ENCODE measurements at places on chromosomes 2 and 18.

DNA sequence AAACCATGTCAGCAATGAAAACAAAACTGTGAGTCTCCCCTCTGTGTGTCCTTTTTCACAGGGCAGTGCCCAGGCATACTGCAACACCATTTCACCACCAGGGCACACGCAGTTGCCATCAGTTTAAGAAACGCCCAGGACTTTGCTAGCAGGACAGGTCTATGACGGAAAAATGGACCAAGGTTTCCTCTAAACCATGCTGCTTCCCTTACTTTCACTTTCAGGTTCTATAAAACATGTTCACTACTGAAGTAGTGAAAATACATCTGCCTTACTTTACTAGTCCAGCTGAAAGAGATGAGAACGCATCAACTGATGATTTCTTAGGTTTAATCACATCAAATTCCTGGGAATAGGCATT, 110.5 kb downstream of the TCF4 start:
- no peak for DNase-seq

DNA sequence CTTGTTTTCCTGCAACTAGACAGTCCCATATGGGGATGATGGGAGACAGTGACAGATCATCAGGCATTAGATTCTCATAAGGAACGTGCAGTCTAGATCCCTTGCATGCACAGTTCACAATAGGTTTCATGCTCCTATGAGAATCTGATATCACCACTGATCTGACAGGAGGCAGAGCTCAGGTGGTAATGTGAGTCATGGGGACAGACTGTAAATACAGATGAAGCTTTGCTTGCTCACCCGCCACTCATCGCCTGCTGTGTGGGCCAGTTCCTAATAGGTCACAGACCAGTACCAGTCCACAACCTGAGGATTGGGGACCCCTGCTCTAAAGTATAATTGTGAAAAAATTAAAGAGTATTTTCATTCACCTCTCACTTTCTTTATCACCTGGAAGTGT, 23.6 kb upstream of the RAB1A start:
- no peak for DNase-seq

DNA sequence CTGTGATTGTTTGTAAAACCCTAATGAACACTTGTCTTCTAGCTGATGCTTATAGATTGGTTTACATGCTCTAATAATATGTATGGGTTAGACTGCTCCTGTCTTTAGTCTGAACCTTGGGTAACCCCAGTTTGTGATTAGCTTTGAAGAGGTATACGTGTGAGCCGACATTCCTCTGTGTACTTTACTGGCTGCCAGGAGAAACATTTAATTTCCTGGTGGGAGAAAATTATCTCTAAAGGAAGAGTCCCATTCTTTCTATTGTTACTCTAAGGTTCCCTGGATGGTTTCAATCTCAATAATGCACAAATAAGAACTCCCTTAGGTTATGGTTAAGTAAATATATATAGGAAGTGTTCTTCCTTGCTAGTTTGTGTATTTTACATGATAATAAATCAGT, 143.6 kb upstream of the ZSWIM2 start:
- DNase-seq, result no peak

DNA sequence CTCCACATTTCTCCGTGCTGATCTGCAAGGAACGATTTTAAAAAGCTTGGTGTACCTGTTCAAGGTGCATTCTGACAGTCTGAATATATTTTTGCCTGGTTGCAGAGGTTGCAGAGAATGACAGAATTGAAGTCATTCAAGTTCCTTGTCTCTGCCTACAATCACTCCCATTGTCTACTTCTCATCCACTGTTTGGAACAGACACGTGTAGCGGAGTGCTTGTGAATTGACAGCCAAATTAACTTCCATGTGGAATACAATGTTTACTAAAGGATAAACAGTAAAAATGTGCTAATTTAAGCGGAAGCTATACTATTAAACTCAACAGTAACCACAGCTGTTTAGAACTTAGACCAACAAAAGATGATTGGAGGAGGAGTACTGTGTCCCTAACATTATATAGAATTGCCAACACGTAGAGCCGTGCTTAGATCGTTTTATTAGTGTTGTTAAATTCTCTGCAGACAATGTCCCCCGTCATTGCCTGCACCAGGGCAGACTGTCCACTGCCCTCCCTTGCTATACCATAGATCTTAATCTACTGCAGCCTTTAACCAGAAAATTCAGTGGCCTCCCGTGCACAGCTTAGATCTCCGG, 87.3 kb upstream of the ZCCHC2 start:
- no peak for DNase-seq

DNA sequence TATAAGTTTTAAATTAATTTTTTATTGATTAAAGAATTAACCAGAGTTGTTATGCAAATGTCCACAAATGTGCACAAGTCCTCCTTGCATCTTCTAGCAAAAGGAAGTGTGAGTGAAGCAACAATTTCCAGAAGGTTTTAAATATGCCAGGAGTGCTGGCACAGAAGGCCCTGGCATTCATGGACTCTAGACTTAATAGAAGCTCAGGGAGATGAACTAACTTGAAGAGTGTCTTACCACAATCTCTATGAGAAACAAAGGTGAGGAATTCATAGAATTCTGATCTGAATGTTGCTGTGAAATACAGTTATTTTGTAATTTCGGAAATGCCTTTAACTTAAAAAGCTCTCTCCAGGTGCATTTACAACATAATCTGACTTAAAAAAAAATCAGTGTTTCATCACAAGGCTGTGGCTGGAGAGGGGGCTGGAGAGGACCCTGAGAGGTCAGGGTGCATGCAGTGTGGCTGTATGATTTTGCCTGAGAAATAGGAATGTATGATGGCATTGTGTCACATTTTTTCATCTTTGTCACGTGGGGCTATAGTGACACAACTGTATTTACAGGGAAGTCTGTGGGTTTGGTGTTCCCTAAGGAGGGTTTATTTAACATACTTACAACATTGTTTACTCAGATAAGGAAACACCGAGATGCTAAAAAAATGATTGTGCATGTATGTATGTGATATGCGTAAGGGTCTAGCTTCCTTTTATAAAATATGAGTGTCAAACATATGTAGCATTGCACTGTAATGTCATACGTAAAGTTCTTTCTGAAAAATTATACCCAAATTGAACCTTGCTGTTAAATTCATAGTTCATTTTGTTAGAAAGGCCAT, 66.2 kb downstream of the MAP4K4 start:
- no peak for DNase-seq

DNA sequence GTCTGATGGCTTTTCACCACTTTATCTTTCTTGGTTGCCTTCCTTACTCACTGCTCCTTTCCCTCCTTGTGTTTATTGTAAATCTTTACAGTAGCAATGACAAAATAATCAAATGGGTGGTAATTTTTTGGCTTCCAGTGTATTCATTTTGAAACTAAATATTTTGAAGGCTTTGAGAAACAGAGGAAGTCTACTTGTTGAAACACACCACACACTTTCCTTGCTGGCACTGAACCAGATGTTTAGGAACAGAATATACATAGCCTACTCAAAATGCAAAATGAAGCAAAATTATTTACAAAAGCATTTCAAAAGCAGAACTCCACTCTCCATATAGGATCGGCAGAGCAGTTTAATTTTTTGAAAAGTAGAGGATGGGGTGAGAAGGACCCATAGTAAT, 189.8 kb downstream of the LTBP1 start:
- DNase-seq, result no peak

DNA sequence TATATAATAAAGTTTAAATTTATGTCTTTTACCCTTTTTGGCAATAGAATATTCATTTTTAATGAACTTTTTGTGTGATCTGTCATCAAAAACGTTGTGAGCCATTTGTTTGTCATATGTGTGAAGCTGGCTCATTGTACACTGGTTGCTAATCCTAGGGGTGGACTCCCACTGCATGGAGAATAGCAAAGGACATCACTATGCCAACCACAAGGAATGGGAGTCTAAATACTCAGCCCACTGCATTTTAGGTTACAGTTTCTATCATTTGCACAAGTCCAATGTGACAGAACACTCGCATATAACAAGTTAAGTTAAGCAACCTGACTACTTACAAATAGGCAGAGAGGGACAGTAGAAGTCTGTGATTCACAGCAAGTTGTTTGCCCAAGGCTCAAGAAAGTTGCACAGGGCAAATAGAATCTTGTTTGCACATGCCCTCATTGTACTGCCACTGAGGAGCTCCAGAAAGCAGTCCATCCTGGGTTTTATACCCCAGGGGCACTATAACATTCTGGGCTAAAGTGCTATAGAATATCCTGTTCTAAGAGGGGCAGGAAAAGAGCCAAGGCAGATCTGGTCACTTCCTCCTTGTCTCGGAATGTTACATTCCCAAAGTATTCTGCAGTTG, 545.9 kb upstream of the GCFC2 start:
- no peak for DNase-seq

DNA sequence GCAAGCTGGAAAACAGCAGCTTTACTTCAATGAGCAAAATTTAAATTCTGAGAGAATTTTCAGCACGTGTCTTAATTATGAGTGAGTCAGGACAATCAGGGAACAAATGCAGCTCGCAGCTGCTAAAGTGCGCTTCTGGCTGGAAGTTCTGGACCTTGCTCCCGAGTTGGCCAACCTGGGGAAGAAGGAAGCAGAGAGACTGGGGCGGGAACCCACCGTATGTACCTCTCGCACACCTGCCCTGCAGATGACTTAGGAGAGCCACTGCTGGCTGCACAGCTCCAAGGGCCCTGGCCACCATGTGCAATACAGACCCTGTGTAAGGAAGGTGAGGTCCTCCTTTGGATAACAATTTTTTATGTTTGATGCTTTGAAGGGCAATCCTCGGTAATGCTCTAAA, 42.4 kb downstream of the REEP1 start:
- DNase-seq, result no peak

- no peak for DNase-seq
Observed at GRCh38 chr2:80198042-80198441, 106.5 kb downstream of the LRRTM1 start.

- DNase-seq, result no peak
Observed at GRCh38 chr18:63309422-63309821, 10.1 kb downstream of the BCL2 start.

DNA sequence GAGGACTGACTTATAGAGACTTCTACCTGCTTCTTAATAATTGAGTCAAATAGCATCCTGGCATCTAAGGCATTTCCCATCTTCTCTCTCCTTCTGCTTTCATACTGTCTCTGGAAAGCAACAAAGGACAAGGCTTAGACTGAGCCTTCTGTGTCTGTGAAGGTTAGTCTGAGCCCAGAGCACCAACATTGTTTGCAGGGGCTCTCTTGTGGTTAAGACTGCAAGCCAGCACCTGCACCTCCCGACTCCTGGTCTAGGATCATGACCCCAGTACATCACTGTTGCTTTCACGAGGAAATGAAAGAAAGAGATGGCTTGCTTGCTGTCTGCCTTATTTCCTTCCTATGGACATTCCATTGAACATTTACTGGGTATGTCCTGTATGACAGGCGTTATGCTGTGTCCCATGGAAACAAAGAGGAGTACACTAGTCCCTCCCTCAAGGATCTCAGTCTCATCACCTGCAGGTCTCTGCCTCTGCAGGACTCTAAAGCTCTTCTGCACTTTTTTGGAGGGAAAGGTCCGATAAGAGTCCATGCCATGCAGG, 315.8 kb upstream of the EPAS1 start:
- DNase-seq, result no peak

DNA sequence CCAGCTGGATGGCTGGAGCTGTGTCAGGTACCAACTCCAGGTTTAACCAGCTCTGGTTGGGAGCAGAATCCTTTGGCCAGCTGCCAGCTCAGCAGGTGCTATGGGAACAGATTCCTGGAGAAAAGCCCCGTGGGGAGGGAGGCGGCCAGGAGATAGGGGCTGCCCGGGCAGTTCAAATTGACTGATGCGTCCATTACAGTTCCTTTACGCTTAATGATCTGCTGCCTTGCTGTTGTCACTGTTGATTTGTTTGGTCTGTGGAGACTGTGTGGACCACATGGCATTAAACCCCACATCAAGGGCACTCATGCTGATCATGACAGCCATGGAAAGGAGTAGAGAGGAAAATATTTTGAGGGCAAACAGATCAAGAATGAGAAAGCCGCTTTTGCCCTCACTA, 200.0 kb downstream of the TSN start:
- DNase-seq, result no peak

- DNase-seq, result no peak
Observed at GRCh38 chr2:240620859-240621258, 4.4 kb upstream of the GPR35 start.

GRCh38 chr18:60248336-60249330, 123.9 kb downstream of the MC4R start:
- DNase-seq, result no peak

DNA sequence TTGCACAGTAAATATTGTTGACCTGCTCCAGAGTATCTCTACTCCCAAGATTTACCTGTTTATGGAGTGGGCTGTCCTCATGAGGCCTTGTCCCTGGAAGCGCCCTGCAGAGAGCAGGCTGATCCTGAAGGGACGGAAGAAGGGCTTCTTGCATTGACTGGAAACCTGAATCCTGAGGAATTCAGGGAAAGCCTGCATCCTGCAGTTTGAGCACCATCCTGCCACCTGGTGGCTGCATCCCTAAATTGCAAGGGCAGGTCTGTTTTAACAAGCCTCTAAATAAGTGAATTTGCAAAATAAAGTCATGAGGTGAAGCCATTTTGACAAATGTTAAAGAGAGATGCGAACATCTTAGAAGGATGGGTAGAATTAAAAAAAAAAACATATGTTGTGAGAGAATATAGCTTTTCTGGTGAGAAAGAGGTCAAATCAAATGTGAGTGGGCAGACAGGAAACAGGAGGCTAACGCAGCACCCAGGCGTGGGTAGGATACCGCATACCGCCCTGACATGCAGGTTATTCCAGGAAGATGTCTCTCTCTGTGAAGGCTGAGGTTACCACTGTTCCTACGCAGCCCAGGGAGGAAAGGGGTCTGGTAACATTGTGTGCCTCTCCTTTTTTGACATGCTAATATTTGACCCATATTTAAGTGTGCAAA, 754.9 kb downstream of the RNF144A start:
- peak; percentile 19 for DNase-seq

DNA sequence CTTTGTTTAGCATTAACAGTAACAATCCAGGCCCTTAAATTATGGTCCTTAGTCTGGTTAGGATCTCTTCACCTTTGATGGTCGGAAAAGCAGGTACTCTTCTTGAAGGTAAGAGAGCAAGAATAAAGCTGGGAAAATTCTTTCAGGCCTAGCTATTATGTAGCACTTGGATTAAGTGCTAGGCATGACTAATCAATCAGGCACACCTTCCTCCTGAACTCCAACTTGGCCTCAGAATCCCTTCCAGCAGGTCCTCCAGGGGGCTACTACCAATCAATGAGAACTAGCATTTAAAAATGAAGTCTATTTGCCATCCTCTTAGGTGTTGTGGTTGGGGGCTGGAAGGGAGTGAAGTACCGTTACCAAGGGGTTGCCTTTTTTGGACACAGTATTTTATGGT, 3.7 kb downstream of the SMYD1 start:
- no peak for DNase-seq

All from activated CD8-positive, alpha-beta memory T cell treated with anti-CD3 and anti-CD28 coated beads for 1 hour (primary cell).